ENCODE measurements at places on chromosomes 3 and 15. TPM values are rescaled to one million over a fixed set of nuclear protein-coding genes. Genes with fewer than 3 reads are reported as not detected.

GRCh38 chr15:82554351-82554750, 14.1 kb upstream of the RPS17 start:
- DNase-seq: no peak

GPR176 gene
- polyA plus RNA-seq: 0.64 TPM

CCR2 gene
- polyA plus RNA-seq: 0.34 TPM

DNA sequence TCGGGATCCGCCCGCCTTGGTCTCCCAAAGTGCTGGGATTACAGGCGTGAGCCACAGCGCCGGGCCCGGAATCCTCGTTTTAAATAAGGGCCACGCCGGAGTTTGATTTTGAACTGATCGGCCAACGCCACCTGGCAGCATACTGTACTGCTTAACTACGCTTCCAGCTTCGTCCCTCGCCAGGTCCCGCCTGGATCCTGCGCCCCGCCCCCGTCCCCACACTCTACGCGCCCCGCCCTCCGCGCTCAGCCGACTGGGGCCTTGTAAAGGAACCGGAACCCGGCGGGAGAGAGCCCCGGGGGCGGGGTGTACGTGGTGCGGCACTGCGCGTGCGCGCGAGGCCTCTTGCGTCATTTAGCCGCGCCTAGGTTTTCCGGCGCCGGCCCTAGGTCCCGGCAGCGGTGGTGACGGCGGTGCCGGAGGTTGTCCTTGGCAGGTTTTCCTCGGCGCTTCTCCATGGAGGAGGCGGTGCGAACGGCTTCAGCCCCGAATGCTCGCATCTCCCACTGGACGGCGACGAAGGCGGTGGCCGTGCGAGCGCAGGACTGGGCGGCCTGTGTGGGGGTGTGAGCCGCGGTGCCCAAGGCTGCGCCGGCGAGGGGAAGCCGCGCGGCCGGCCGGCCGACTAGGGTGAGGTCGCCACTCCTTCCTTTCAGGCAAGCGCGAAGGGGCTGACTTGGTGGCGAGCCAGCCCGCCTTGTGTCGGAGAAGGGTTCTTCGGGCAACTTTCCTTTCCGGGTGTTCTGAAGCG, at the start of gene NIPA2:
TSS of gene NIPA2 (plus strand) at position 375 of the 751 bp plus-strand sequence. CDS start 13,066 bp downstream, outside the sequence.
- peak; percentile 98 for DNase-seq

GRCh38 chr15:47039225-47039624, 678.1 kb upstream of the SEMA6D start:
- DNase-seq: no peak

DNA sequence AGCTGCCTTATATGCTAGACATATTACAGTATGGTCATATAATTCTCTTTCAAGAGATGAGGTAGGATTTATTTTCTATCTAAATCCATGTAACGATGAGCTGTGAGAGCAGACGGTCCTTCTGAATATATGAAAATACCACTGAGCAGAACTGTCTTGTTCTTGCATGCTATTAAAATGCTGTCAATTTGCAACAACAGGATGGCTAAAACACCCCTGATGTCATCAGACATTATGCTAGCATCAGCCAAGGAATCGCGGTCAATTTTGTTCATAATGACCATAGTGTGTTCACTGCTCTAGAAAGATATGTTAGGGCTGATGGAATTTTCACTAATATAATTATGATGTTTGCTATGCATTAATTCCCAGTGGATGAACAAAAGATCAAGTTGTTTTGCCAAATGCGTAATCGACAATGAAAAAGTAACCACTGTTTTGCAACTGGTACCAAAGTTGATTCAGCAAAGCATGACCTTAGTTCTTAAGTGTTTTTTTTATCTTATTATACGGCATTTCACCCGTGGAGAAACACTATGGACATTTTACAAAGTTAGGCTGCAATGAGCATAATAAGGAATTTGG, 765.4 kb upstream of the NR2F2 start:
- no peak for DNase-seq

CPEB1 gene
- polyA plus RNA-seq: 0.31 TPM

PLCH1 gene
- polyA plus RNA-seq: not detected

NDN gene
- 11.0 TPM for polyA plus RNA-seq

SEMA5B gene
- polyA plus RNA-seq: 0.43 TPM

NCK1 gene
- polyA plus RNA-seq: 16.2 TPM

MYO9A gene
- 3.4 TPM for polyA plus RNA-seq

- DNase-seq: peak; percentile 62
Measured at GRCh38 chr15:49421991-49422390, 1.1 kb upstream of the FGF7 start.

AADACL2 gene
- polyA plus RNA-seq: not detected

DNA sequence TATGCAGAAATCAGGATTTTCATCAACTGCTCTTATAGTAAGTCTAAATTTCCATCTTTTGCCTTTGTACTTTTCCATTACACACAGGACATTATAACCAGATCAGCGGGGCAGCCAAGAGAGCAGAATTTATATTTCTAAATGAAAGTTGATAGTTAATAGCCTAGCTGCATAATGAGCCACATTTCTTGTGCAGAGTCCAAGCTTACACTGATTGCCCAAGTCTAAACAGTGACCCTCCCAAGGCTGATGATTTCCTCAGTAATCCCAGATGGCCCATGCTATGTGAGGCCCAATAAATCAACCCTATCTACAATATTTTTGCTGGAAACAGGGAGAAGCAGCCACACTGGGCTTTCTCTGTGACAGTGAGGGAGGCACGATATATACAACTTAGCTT, 475.8 kb upstream of the KCNMB2 start:
- DNase-seq: no peak

DNA sequence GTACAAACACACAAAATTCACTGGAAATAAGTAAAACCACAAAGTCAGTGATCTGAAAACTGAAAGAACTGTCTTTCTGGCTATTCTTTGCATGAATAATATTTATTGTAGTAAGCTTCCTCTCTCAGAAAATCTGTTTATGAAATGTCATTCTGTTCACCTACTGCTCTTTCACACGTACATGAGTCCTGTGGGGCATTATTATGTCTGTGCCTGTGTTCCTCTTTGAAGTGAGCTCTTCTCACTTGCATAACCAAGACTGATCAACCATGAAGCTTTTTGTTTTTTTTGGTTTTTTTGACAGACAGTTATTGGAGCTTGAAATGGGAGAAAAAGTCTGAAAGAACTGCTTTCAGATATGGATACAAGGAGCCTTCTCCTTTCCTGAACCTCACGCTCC, 195.8 kb downstream of the PLCH1 start:
- DNase-seq: no peak

All from psoas muscle (tissue), 8 donors.